ENCODE measurements at places on chromosomes 5 and 9.

- no peak for DNase-seq
These were observed 514.5 kb upstream of the RGMB start for GRCh38 chr5:98258939-98259338.

DNA sequence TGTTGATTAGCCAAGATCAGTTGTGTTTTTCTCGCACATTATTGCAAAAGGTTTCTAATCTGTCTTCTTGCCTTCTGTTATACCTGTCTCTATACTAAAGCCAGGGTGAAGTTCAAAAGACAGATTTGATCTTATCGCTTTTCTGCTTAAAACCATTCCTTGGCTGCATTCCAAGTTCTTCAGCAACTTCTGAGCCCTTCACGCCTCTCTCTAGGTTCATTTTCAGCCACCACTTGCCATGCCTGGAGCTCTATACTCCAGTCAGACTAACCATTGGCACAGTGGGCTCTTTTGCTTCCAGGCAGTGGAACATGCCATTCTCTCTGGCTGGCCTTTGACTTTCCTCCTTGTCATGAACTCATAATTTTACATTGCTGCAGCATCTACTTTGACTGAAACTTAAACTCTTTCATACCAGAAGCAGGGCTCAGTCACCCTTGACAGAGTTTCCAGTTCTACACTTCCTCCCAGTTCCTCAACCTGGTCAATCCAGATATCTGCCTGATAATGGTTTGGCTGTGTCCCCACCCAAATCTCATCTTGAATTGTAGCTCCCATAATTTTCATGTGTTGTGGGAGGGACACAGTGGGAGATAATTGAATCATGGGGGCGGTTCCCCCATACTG lies 114.4 kb downstream of the SLC12A2 start:
- DNase-seq = no peak

- no peak for DNase-seq
These were observed 303.0 kb downstream of the CSNK1G3 start for GRCh38 chr5:123814801-123815470.

DNA sequence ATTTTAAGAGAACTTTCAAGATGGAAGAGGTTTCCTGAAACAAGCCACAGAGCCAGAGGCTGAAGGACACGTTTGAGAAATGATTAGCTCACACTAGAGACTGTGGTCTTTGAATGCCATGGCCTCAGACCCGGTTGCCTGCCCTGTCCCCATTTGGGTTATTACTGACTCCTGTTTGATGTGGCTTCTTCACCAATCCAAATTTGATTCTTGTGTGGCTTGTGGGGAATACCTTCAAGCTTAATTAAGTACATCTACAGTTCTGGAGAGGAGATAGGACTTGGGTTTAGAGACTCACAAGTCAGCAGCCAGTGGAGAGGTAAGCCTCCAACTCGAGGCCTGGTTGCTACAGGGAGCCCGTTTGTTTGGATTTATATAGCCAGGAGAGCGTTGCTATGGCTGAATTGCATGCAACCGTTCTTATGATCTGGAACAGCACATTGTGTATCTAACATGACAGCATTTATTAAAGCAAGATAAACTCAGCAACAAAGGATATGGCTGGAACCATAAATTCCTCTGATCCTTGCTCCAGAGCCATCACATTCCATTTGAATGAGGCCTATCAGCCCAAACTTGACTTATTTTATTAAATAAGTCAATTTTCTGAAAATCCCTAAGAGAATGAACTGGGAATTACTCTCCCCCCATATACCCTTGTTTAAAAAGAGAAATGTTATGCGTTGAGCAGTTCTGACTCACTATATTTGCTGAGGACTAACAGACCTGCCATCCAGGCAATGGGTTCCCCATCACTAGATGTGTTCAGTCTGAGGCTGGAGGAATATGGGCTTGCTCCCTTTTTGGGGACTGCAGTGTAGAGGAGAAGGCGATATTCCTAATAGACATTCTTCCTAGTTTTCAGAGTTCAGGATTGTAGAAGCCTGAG lies 88.4 kb upstream of the TNFSF8 start:
- DNase-seq = no peak

GRCh38 chr9:82332018-82332773 lies 343.6 kb downstream of the SPATA31D1 start:
- DNase-seq = no peak

- no peak for DNase-seq
These were observed 495.2 kb downstream of the TLE4 start for GRCh38 chr9:80066931-80067330.

DNA sequence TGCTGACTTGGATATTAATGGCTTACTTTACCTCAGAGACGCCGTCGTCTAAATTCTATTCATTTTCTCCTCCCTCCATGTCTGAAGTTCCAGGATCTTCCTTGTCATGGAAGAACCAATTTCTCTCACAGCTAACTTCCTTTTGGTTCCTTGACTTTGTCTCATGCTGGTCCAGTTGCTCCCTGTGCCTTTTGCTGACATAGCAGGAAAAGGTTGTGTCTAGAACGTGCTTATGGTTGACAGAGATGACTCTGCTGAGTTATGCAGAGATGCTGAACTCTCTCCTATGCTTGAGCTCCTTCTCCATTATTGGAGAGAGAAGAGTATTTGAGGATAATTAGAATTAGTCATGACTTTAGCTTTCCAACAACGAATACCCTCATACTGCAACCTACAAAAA lies 1338.9 kb downstream of the MAT2B start:
- DNase-seq = no peak

DNA sequence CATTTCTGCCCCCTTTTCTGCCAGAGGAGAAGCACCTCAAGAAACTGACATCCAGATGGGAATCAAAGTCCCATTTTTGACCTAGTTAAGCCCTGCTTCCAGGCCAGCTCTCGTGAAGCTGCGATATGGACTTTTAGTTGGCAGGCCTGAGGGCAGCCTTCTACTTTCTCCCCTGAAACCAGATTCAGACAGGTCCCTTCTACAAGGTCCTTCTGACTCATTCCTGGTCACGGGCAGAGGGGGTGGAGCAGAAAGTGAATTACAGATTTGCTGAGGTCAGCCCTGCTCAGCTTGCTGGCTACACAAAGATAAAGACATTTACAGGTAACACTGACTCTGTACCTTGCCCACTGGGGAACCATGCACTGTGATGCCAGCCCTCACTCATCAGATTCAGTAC lies 52.8 kb upstream of the TUT7 start:
- DNase-seq = peak; percentile 27

DNA sequence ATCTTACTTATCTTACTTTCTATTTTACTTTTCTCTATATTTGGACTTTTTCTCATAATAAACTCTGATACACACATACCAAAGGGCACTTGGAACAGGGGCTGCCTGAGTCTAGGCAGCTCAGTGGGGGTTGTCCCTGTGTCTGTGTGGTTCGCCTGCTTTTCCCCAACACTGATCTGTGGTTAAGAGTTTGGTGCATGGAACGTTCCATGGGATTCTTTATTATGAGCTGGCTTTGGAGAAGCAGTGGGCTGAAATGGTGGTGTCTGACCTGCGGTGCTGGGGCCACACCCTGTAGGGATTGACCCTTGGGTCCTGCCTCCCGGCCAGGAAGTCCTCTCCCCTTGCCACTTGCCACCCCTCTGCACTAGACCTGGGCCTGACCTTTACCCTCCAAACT lies 47.4 kb downstream of the ANKRD33B start:
- no peak for DNase-seq

- DNase-seq = no peak
These were observed 95.8 kb downstream of the LMNB1 start for GRCh38 chr5:126872561-126873354.

- DNase-seq = no peak
These were observed 5.2 kb downstream of the OLFML2A start for GRCh38 chr9:124781967-124782660.

DNA sequence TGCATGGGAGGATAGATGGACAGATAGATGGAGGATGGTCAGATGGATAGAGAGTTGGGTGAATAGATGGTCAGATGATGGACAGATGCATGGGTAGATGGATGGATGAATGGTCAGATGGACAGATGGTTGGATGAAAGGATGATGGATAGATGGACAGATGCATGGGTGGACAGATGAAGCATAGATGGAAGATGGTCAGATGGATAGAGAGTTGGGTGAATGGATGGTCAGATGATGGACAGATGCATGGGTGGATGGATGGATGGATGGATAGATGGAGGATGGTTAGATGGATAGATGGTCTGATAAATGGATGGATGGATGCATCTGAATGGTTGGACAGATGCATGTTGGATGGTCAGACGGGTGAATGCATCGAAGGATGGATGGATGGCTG lies 70.4 kb downstream of the COL23A1 start:
- DNase-seq = no peak

DNA sequence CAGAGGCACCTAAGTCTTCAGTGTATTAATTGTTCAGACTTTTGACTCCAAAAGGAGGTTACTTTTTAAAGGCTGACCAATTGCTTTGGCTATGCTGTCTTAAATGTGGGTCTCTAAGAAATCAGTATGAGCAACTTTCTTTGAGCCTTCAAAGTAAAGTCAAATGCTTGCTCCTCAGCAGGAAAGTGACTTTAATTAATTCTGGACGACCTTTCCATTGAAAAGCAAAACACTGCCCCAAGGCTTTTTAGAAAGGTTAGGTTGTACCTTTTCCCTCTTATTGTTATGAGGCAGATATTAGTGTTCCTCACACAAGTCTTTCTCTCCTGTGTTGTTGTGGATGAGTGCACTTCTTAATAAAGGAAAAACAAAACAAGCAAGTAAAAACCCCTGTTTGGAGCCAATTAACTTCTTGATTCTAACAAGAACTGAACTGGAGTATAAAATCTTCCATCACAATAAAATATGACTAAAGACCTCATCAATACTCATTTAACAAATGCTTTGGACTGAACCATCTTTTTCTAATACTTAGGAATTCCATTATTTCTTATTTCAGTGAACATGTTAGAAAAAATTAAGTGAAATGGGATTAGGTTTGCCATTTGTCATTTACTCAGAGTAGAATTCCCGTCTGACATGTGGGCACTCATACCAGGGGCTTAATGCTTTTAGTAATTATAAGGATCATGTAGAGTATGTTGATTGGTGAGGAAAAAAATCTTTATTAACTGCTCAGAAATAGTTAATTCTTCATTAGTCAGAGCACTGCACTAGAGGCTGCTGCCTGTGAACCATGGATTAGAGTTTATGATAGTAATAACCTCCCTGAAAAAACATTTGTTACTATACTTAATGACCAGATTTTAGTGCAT lies 159.1 kb upstream of the ZNF608 start:
- no peak for DNase-seq

DNA sequence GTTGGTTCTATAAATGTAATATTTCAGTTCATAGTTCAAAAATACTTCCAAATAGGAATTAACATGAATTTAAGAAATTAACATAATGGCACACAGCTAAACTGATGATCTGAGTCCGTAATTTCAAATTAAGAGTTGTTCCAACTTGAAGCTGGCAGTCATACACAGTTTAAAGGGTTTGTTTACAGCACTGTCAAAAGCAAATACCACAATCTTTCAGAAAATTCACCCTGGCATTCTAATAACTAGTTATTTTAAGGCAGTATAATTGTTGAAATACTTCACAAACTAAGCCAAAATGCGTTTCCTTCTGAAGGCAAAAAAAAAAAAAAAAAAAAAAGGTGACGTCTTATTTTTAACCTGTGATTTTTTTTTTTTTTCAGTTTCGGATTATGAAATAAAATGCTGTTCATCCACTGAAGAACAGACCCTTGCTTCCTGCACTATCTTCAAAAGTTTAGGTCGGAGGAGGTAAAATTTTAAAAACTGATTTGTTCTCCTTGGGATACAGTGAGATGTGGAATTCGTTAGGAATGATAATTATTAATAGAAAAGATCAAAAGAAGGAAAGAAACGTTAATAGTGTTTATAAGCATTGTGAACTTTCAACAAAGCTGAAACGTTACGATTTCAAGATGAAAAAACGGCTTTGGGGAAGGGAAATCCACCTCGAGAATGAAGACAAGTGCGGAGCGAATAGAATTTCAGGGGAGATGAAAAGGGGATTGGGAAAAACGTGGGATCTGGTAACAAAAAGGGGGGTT lies 850 bp downstream of the IL6ST start:
- DNase-seq = no peak

DNA sequence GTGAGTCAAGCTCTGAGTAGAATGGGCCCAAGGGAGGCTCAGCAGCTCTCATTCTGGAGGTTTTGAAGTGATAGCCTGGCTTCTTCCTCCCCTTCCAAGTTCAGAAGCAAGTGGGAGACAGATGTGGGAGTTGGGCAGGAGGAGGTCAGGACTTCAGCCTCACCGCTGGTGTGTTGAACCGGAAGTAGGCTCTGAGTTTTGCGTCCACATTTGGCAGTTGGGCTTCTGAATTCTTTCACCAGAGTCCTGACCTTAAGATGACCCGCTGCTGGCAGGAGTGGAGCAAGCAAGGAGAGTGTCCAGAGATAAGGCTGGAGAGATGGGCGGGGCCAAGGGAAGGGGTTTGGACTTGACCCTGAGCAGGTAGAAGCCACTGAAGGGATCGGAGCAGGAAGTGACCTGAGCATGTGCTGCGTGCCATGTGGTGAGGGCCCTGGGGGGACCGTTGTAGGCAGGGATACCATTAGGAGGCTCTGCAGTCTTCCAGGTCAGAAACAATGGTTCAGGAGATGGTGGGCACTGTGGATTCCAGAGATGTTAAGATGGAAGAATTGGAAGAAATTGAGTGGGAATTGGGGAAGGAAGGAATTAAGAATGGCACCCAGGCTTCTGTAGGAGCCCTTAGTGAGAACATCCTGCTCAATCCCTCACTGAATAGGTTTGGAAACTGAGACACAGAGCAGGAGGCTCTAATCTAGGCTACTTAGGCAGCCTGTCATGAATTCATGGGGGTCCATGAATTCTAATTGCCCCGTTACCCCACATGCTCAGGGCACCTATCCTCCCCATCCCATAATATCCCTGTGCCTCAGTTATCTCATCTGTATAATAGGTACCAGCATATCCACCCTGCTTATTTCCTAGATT lies 25.9 kb downstream of the GALNT12 start:
- no peak for DNase-seq

DNA sequence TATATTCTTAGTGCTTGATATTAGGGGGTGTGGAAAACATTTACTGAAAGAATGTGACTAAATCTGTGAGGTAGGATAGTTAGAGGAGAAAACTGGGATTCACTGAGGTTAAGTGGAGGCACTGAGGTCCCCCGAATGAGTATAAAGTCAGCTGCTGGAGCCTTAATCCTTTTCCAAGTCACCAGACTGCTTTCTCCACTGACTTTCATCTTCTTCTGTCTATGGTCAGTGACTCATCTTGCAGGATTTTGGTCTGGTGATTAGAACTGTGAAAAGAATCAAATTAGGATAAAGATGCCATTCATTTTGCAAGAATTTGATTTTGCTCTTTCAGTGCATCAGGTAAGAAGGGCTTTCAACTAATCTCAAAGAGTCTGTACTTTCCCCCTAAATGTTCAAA lies 89.3 kb upstream of the ALDH1A1 start:
- no peak for DNase-seq

Measured in stimulated activated naive CD8-positive, alpha-beta T cell treated with anti-CD3 and anti-CD28 coated beads, Interleukin-15, Interleukin-2, amounts not matched to agents 100 U/mL and 50 U/mL, for 24 hours (primary cell).